HT-29 (cell line): ENCODE measurements at places on chromosomes 4 and X. TPM values are rescaled to one million over a fixed set of nuclear protein-coding genes. Genes with fewer than 3 reads are reported as not detected.

DNA sequence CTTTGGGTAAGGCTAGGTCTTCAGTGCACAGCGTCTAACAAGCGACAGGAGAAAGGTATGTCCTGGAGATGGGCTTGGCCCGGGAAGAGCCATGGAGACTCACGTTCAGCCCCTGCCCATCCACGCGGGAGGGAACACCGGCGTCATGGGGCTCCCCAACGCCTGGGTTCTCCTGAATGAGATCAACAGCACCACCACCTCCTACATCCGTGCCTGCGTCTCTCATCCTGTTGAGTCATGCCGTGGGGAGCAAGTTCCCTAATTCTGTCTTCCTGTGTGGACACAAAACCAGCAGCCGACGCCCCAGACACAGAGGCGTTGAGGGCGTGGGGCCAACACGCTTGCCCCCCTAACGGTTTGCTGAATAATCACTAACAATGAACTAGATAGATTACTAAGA, 20.1 kb upstream of the IL3RA start:
- DNase-seq = no peak

- peak; percentile 65 for DNase-seq
Measured at GRCh38 chr4:168585168-168586091, 88.6 kb downstream of the PALLD start.

GRCh38 chr4:125398263-125399002, 83.7 kb downstream of the FAT4 start:
- no peak for DNase-seq

DNA sequence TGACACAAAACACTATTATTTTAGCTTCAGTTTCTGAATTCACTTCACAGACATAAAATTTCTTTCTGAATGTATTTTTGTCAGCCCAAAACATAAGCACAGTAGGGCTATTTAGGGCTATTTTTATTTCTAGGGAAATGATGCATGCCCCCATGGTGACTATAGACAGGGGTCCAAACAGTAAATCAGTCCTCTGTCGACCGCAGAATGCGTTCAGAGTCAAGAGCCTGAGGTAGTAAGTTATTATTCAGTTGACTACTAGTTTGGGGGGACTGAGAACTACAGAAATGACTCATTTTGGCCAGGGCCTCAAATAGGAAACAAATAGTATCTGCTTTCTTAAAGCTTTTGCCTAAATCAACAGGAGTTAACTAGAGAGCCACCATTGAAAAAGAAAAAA, 414.4 kb downstream of the AFF2 start:
- no peak for DNase-seq

DNA sequence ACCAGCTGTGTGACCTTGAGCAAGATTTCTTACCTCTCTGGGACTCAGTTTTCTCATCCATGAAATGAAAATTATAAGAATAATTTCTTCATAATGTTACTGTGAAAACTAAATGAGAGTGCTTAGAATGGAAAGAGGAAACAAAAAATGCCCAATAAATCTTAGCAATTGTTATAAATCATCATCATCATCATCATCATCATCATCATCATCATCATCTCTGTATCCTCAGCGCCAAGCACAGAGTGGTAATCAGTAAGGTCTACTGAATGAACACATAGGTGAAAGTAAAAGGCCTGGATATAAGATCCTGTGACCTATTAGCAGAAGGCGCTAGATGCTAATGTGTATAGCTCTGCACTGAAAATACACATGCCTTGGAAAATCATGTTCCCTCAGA, 6.8 kb upstream of the STARD8 start:
- DNase-seq = no peak

DNA sequence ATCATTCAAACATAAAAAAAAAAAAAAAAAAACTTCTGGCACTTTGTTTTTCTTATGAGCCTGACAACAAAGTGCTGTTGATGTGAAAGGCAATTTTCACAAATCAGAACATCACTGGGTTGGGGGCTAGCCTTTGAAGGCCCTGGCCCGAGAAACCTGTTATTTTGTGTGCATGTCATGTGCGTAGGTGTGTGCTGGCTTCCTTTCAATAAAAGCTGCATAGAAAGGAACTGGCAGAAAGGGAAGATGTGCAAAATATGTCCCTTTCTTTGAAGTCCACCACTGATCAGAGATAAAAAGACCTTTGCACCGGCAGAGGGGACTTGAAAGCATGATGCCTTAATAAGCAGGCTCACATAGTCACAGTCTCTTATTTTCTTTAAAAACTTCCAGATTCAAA, 170.8 kb upstream of the RASGEF1B start:
- DNase-seq = no peak

DNA sequence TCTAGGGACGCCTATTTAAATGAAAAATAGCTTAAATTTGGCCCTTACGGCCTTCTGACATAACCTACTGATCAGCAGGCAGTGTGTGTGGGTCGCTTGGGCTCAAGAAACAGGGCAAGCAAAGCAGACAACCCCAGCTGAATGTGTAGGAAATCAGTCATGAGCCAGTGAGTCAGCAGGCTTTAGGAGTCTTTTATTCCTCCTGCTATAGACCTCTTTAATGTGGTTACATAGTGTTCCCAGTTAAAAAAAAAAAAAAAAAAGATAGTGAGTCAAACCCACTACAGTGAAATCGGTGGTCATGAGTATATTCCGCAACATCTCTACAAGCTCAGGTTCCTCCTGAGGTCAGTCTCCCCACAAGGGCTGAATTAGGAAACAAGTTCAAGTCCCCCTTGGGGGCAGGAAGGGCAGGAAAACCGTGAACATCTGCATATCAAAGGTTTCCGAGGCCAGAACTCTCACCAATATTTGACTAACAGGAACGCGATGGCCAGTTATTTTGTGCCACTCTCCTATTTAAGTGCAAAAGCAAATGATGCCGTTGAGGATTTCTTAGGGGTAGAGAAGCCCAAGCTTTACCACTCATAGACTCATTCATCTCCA, 32.7 kb downstream of the ACSL1 start:
- DNase-seq = no peak

DNA sequence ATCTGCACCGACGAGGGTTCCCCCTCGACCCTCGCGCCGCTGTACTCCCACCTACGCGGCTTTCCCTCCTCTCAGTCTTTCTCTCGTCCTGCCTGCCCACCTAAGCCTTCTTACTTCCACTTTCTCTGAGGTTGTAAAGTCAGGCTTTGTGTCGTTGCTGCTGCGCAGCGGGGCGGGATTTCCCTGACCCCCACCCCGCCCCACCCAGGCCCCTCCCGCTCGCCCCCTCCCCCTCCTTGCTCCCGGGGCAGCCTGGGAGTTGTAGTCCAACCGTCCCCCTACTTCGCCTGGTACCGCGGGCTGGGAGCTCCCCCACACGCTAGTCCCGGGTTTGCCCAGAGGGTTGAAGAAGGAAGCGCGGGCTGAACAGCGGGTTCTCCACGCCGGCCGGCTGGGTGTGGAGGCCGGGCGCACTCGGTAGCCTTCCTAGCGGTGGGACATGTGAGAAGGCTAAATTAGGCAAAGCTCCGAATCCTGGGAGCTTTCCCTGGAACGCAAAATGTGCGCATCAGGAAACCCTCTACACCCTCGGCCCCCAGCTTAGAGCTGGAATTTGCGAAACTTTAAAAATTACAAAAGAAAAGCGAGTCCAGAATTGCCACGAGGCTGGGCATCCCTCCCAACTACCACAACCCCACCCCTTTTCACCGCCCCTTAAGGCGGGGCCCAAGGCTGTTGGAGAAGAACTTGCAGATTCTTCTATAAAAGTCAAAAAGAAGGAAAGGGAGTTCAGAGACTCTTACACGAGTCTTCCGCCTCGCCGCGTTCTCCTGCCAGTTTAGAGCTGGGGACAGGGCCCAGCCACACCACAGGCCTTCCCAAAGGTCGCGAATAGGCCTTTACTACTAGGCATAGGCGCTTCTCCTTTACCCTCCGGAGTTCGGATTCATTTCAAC, at the start of gene ATP11C:
TSS of gene ATP11C (minus strand) at position 153 of the 896 bp plus-strand sequence. CDS start 1,011 bp downstream, outside the sequence.
- DNase-seq = no peak

- DNase-seq = no peak
Measured at GRCh38 chr4:118729287-118730286, 44.4 kb downstream of the METTL14 start.

Gene PDE5A
- total RNA-seq = 2.0 and 3.0 TPM in 2 replicates

Gene HPGD
- 18.6 and 33.7 TPM in 2 replicates for total RNA-seq

Gene KLF8
- total RNA-seq = 1.0 and 1.5 TPM in 2 replicates

Gene P2RY4
- total RNA-seq = not detected in 2 replicates

Gene IL9R
- 1.0 and 2.7 TPM in 2 replicates for total RNA-seq

Gene KLHL5
- 0.73 and 0.97 TPM in 2 replicates for total RNA-seq
